Osteoblast (primary cell): ENCODE measurements at places on chromosomes 2 and 18.

GRCh38 chr18:59861009-59861408 is 38.8 kb upstream of the PMAIP1 start:
- peak; percentile 88 for DNase-seq

GRCh38 chr2:111121028-111121827 is 514 bp downstream of the BCL2L11 start:
- peak; percentile 88 for DNase-seq

GRCh38 chr2:64324746-64325410 is 129.1 kb upstream of the LGALSL start:
- no peak for DNase-seq

DNA sequence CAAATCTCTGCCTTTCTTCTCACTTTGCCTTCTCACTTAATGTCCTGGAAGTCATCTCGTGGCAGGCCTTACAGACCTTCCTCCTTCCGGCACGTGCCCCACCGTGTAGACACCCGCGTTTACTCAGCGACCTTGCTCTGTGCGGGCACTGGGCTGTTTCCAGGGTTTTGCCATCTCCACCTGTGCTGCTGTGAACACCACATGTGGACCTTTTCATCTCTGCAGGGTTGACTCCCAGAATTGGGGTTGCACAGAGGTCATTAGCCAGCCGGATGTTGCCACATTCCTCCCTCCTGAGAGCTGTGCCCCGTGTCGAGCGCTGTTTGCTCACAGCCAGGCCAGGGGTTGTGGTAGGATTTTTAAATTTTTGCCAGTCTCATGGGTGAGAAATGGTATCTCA is 25.4 kb downstream of the KCNG2 start:
- no peak for DNase-seq

DNA sequence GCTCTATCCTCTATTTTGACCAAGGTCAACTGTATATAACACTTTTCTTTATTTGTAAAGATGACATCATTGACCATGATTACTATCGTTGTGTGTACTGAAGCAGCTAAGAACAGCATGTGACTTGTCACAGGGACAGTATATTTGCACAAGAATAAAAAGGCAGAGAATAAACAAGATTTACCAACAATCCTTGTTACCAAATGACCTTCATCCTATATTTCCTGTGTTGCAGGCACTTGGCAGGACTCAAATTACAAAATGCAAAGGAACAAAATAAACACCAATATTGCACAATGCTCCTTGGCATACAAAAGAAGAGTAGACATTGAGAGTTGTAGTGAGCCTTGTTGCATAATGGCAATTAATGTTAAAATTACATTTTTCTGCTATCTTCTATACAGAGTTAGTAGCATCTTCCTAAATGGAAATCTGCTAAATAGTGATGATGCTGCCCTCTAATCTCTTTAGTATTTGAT is 61.8 kb downstream of the RFTN2 start:
- DNase-seq, result no peak

DNA sequence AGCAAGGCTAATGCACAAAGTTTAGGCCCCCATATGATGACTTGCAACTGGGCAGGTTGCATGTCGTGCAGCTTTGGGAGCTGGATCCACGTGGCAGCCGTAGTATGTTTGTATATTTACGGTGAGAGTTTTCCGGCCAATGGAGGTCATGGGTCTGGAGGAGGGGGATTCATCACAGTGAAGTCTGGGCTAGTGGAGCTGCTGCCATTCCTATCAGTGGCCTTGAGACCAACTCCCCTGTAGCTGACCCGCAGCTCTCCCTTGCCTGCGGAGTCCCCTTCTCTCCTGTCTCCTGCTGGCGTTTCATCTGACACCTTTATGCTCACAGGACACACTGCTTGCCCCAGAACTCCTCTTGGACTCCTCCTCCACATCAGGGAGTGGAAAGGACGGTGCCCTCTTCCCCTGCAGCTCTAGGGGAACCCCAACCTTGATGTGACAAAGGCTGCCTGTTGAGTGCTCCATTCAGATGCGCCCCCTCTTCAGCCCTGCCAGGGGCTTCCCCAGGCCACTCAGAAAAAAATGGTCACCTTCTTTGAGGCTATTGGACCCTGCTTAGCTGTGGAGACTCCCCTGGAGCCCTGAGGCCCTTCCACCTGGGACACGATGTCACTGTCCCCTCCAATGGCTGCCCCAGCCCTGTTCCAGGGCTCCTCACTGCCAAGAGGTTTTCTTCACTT is 121.7 kb downstream of the PXDN start:
- peak; percentile 73 for DNase-seq

GRCh38 chr2:32877587-32878510 is 68.9 kb upstream of the LTBP1 start:
- DNase-seq, result no peak

DNA sequence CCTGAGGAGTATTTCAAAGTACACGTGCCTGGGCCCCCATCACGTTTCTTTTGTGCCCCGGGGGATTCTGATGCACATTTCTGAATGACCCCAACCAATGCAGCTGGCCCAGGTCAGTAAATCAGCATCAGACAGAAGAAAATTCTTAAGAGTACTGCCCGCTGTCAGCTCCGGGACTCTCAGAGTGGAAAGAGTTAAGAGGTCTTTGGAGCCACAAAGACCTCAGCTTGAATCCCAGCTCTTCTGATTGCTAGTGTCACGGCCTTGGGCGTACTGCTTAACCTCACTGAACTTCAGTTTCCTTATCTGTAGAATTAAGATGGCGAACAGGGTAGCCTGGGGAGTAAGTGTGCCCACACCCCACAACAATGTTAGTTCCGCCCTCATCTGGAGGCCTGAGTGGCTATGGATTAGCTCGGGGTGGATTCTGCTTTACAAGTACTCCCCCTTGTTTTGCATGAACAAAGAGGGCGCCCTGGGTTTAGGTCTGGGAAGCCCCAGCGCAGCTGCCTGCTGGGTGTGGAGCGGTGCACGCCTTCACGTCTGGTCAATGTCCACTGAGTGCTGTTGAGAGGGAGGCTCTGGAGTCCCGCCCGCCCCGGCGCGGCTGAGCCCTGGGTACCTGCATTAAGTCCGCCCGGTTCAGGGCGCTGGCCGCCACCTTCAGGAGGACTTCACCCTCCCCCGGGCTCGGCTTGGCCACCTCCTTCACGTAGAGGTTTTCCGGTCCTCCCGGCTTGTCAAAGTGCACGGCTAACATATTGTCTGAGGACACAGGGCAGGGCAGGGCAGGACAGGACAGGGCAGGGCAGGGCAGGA is 858 bp downstream of the TP53I3 start:
- peak; percentile 87 for DNase-seq

DNA sequence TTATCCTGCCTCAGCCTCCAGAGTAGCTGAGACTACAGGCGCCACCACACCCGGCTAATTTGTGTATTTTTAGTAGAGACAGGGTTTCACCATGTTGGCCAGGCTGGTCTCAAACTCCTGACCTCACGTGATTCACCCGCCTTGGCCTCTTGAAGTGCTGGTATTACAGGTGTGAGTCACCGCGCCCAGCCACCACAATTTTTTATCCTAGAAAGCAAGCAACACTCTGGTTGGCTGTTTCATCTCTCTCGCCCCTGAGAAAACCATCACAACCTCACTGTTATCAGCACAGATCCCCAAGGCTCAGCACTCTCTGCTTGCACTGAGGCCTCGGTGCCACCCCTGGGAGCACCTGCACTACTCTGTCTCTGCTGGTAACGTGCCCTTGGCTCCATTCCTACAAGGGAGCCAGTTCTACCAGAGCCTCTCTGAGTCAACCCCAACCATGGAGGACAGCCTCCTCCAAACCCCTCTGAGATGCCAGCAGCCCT is 134.8 kb upstream of the AGAP1 start:
- DNase-seq, result no peak

- DNase-seq, result no peak
Measured at GRCh38 chr2:86029873-86030272, 75.8 kb downstream of the POLR1A start.

GRCh38 chr2:33013684-33014110 is 66.9 kb downstream of the LTBP1 start:
- DNase-seq, result peak; percentile 9

DNA sequence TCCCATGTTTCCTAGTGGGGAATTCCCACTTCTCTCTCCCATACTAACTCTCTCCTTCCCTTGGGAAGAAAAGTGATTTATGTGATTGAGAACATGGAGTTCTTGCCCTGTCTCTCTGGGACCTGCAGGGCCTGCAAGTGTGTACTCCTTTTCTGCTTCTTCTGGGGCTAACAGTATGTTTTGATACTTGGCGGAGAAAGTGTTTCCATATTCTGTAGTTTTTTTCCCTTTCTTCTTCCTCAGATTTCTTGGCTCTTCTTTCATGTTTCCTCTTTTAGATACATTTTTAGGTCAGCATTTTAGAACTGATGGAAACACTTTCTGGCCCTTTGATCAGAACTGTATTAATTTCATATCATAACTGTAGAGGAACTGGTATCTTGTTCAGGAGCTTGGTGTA is 352.2 kb downstream of the DLGAP1 start:
- DNase-seq, result no peak

DNA sequence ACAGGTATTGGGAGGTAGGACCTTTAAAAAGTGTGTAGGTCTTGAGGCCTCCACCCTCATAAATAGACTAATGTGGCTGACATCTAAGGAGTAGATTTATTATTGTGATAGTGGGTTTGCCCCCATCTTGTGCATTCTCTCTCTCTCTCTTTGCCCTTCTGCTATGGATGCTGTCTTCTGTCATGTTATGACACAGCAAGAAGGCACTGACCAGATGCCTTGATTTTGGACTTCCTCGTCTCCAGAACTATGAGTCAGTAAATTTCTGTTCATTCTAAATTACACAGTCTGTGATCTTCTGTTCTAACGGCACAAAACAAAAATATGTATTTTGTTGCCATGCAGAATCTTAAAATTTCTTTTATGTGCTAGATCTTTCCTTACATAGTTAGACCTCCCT is 66.9 kb downstream of the ATAD2B start:
- no peak for DNase-seq

GRCh38 chr18:74141667-74142066 is 6.0 kb downstream of the FBXO15 start:
- no peak for DNase-seq
